ENCODE measurements at places on chromosomes 12 and 14.

DNA sequence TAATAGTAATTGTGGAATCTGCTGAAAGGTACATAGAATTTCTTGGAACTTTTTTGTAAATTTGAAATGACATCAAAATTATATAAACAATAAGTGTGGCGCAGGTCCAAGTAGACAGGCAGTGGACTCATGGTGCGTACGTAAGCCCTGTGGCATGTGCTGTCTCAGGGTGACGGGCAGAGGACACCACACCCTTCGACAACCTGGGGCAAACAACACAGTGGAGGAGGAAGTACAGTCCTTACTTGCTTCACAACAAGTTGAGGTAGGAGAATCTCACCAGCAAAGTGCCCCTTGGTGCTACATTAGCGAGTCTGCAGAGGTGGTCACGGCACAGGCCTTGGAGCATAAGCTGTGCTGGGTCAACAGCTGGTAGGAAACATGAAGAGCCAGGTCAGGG lies 180.9 kb downstream of the AEBP2 start:
- DNase-seq = no peak

GRCh38 chr12:99906786-99907579 lies 77.8 kb downstream of the ANKS1B start:
- no peak for DNase-seq

DNA sequence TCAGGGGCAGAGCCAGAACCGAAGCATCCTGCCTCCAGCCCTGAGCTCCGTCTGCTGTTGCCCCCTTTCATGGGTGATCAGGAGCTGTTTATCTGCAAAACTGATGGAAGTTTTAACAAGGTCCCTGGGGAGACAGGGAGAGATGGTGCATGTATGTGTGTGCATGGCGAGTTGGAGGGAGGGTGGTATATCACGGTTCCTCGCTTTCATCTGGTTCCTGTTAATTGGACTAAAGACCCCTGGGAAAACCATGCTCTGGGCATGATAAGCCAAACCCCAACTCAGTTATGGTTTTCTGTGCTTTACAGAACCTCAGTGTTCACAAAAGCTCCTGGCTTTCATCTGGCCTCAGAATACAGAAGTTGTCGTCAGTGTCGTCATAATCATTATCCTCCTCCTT lies 133.6 kb downstream of the KSR2 start:
- no peak for DNase-seq

DNA sequence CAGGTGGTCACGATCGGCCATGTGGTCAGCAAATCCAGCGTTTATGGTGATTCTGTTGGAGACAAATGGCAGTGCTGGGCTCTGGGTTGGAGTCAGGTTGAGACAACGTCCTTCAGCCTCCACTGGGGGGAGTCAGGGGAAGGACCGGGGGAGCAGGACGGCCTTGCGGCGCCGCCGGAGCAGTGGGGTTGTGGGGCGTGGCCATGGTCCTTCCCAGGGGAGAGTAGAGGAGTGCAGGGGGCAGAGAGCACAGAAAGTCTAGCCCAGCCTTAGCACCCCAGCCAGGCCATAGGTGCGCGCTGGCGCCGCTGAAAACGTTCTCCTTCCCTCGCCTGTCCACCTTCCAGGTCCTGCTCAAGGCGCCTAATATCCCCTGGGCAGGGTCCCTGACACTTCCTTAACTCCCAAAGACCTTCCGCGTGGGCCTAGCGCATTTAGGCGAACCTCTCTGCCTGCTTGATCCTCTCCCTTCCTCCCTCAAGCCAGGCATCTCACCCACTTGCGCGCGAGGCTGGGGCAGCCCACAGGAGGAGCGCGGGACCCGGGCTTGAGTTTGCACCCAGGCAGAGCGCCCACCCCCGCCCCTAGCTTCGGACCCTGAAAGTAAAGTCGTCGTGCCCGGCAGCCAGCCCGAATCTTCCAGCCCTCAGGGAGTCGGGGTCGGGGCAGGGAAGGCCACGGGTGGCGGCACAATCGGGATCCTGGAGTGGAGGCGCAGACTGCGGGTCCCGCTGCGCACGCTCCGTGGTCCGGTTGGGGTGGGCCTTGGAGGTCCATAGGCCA lies 3.1 kb upstream of the KIF26A start:
- no peak for DNase-seq

GRCh38 chr14:19851365-19851764 lies 23.6 kb upstream of the OR4K2 start:
- no peak for DNase-seq

DNA sequence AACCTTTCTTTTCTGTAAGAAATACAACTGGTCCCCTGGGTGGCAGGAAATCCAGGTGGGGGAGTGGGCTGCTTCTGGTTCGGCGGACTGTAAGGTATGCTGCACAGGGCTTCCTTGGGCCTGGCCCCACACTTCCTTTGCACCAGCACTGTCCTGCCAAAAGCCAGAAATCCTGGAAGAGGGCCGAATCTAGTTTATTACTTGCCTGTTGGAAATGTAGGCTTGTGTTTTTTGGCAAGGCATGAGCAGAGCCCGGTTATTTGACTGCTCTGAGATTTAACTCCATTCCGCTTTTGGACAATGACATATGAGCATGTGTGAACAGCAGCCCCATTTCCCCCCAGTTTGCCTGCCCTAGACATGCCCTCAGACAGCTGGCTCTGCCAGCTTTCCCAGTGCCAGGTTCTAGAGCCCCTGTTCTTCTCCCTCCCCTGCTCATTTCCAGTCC lies 86.6 kb downstream of the BORCS5 start:
- DNase-seq = no peak

- DNase-seq = no peak
Observed at GRCh38 chr12:118641249-118641648, 264.9 kb downstream of the SUDS3 start.

DNA sequence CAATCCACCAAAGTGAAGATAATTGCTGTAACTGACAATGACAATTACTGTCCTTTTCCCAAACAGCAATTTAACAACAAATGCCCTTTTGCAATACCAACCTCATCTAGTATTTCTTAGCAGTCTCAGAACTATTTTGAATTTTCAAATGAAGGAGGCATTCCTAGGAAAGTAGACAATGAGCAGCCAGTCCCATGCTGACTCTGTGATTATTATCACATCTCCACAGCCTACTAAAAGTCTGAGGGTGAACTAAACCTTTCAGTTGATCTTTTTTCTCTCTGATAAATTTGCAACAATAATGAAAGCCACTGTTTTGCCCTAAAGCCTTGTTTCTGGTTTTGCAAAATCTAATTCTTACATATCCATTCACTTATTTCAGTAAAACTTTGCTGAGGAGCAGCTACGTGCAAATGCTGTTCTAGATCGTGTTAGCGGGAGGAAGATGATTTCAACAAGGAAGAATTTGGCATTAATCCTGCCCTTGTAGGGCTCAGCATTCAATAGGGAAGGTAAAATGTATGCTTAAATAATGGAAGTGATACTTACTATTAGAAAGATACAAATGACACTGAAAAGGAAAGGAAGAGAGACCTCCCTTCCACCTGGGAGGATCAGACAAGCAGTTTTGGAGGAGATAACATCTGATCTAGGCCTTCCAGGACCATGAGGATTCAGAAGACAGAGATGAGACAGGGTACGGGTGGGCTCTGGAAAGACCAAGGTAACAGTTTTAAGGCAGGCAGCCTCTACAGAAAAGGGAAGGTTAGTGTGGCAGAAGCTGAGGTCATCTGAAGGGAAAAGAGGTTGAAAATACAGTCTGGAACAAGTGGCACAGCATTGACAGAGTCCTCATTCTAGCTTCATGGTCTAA lies 47.4 kb downstream of the SLC38A1 start:
- no peak for DNase-seq

- peak; percentile 6 for DNase-seq
Observed at GRCh38 chr12:28497889-28498411, 307.7 kb downstream of the CCDC91 start.

DNA sequence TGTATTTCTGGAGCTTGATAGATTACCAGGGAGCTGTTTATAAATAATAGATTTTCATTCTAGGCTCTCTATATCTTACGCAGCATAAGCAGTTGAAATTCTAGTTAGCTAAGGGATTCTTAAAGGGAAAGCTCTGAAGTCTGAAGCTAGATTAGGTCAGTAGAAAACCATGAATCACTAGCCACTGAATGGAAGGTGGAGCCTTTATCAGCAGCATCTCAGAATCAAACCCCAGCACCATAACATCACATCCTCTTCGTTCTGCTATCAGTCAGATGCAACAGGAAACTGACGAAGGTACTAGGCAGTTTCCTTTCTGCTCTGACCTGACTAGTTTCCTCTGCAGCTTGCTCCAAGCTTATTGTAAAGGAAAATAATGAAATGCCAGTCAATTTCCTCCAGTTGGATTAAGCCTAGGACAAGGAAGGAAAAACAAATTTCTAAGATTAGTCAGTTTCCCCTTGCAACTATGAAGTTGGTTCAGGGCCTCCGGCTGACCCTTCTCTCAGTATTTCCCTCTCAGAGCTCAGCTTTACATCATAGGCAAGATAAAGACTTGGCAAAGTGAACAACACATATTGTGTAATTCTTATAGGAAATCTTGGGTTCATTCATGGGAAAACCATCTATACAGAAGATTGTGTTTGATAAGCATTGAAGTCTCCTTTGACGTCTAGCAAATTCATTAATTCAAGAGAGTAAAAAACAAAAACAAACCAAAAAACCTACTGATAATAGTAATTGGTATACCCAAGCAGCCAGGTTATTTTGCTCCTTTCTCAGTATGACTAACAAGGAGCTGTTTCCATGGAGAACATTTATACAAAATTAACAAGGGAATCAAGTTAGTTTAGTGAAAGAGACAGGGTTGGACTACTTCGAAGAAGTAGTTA lies 43.4 kb upstream of the CFAP54 start:
- no peak for DNase-seq

- no peak for DNase-seq
Observed at GRCh38 chr14:33857650-33858049, 93.2 kb downstream of the EGLN3 start.

- DNase-seq = no peak
Observed at GRCh38 chr12:106879612-106880011, 76.1 kb upstream of the TMEM263 start.

- DNase-seq = peak; percentile 78
Observed at GRCh38 chr14:22386924-22387775, 201.9 kb downstream of the DAD1 start.

GRCh38 chr12:115259968-115260747 lies 576.2 kb upstream of the TBX3 start:
- no peak for DNase-seq

GRCh38 chr12:121560392-121561008 lies 20.3 kb downstream of the KDM2B start:
- no peak for DNase-seq

GRCh38 chr12:101759396-101760047 lies 20.3 kb upstream of the SYCP3 start:
- DNase-seq = no peak

DNA sequence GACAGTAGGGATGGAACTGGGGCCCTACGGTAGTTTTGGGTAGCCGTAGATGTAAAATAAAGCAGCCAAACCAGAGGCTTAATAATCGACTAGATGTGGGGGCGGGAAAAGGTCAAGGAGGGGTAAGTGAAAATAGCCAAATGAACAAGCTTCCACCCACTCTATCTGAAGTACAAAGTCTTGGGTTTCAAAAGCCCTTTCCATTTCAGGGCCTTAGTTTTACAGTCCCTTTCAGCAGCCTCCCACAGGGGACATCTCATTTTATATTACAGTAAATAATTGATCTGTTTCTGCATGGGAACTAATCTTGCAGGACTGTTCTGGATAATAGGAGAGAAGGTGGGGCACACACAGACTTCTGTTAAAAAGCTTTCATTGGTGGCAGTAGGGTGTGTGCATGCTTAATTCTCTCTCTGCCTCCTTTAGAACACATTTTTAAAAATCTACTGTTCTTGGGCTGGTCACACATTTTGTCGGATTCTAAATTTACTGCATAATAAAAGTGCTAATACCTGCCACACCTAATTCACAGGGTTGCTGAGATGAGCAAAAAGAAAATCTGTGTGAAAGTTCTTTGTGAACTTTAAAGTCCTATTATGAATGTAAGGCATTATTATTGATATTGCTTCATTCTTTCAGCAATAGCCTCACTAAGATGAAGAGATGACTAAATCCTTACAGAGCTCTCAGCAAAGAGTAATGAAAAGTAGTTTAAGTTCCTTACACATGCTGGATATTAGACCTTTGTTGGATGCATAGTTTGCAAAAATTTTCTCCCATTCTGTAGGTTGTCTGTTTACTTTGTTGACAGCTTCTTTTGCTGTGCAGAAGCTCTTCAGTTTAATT lies 104.6 kb downstream of the ITPR2 start:
- no peak for DNase-seq

GRCh38 chr12:89418228-89418910 lies 66.1 kb upstream of the DUSP6 start:
- DNase-seq = no peak

DNA sequence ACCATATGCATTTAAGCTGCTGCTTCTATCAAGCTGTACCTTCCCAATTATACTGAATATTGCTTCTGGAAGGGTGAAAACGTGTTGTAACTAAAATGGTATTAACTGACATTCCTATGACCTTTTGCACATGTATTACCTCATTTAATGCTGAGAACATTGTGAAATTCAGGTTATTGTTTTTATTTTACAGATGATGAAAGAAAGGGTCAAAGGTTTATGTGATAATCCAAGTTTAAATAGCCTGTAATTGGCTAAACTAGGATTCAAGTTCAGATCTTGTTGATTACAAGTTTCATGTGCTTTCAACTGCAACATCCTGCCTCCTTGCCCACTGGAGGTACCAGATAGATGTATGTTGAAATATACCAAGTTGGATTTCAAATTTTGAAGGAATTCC lies 433.3 kb upstream of the PRICKLE1 start:
- DNase-seq = no peak

GRCh38 chr14:24278424-24278823 lies 7.0 kb upstream of the RABGGTA start:
- no peak for DNase-seq

DNA sequence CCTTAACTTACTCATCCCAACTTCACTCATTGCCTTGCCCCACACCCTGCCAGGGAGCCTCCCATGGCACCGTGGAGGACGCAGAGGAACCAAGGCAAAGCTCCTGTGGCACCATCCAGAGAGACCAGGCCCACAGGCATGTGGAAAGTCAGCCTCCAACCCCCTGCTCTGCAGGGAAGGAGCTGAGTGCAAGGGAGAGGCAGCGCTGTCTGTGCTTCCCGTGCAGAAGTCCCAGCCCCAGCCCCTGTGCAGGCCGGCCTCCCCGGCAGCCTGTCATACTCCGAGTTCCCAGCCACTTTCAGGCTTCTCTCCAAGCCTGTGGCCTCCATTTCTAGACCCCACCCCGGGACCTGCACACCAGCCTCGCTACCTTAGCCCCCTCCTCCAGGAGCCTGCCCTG lies 106.4 kb downstream of the SINHCAF start:
- DNase-seq = no peak

DNA sequence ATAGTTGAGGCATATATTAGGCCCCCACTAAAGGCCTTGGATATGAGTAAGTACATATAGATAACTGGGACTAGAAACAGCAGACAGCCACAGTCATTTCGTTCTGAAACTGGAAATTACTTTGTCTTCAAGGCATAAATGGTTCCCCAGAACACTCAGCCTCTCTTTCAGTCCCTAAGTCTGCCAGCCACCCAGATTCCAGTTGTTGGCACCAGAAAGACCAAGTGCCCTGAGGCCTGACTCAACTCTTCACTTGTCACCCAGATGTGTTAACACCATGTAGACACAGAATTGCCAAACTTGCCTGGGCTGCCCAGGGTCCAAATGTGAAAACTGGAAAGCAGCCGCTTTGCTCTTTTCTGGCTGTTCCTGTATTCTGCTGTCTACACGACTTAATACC lies 3.0 kb upstream of the LGALS3 start:
- DNase-seq = no peak

Data from putamen (tissue), 1 donor.